ENCODE measurements at places on chromosomes 5 and 9.
A peak's percentile ranks its signal among the peaks of the same experiment; 100 is the strongest.

GRCh38 chr9:19049917-19050636, 850 bp downstream of the RRAGA start:
- DNase-seq = peak; percentile 56

- DNase-seq = peak; percentile 33
Observed at GRCh38 chr5:166625210-166625865, 1666.1 kb upstream of the WWC1 start.

GRCh38 chr5:151750121-151750520, 8.3 kb downstream of the ATOX1 start:
- DNase-seq = no peak

DNA sequence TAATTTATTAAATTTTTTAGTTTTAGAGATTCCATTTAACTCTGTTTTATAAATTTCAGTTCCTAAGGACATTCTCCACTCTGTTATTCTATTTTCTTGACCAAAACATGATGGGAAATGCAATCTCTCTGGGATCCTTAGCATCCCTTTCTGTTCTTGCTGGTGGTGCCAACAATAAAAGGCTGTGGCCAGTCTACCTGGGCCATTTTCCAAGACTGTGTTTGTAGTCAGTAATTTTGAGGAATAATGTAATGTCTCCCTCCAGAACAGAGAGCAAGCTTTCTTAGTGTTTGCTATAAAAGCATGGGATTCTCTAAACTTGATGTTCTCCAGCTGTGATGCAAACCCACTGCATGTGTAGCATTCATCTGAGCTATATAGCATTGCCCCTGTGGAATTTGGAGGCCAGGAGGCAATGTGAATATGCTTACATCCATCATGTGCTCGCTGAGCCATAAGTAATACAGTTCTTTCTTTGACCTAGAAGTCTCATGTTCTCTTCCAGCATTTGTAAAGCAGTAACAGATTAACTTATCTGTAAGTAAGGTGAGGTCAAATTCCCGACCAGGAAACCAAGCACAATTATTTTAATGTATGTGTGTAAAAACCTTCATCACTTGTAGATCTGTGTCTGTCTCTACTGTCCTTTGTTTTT, 211.5 kb upstream of the TAS2R1 start:
- no peak for DNase-seq

GRCh38 chr9:120625222-120625621, 45.3 kb upstream of the CDK5RAP2 start:
- peak; percentile 14 for DNase-seq

DNA sequence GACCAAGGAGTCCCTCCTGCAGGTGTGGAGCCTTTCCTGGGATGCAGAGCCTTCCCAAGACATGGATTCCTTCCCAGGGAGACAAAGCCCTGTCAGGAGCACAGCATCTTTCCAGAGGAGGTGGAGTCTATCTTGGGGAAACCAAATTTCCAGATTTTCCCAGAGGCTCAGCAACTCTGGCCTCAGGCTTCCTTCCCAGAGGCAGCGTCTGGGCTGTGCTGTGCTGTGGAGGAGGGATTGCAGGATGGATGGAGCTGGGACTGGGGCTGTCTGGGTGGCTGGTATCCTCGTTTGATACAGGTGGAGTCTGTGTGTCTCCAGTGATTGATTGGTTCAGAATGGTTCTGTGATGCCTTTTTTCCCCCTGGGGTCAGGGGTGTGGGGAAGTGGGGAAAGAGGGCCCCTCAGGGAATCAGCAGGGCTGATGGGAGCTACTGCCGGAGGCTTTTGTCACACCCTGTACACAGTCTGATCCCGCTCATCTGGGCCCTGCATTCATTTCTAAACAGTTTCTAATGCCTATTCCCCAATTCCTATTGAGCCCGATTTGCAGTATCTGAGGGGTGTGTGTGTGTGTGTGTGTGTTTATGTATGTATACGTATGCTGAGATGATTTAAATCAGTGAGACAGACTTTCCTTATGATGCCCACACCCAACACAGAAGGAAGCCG, 16.0 kb downstream of the OR13J1 start:
- no peak for DNase-seq

GRCh38 chr9:2425676-2426075, 195.9 kb upstream of the VLDLR start:
- peak; percentile 13 for DNase-seq

DNA sequence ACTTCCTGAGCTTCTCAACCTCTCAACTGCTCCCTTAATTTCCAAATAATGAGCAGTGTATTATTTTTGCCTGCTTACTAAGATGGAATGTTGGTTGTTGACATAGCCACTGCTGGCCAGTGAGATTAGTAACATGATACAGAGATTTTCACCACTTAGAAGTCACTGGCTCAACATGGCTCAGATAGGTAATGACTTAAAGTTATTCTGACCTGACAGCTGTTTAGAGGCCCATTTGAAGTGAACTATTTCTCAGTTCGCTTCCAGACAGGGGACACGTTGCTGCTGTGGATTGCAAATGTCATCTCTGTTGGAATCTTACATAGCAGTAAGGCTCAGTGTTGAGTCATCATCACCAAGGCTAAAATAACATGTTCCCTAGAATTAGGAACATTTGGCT, 490.2 kb downstream of the TLE4 start:
- peak; percentile 97 for DNase-seq

- peak; percentile 81 for DNase-seq
Observed at GRCh38 chr9:108521063-108521590, 334.7 kb downstream of the ACTL7B start.

Measured in choroid plexus epithelial cell (primary cell).